NCI-H82 (cell line): ENCODE measurements at places on chromosomes 7 and 10.
A peak's percentile ranks its signal among the peaks of the same experiment; 100 is the strongest.

DNA sequence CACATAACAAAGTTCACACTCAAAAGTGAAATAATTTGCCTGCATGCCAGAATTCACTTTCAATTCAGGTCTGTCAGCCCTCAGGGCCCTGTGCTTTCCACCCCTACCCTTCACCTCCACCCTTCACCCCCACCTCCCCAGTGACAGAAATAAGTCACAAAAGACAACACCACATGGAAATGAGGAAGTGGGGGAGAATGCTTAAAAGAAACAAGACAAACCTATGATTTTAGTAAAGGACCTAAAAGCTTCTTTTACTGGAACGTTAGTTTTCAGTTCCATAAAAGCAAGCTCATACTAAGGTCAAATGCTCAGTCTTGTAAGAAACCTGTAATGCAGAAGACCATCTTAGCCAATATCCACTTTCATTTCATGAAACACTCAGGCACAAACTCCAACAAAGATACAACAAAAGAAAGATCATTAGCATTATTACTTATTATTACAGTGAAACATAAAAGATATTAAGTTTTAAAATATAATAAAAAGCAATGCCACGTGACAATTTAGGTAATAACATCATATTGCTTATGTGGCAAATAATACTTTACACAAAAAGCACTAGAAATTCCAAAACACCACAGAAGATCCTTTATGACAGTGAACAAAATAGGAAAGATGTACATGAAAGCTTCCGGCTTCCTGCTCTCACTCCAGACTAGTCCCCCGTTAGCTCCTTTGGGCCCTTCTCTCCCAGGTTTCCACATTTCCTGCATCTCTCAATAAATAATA lies 112.1 kb downstream of the LMBR1 start:
- no peak for DNase-seq

- no peak for DNase-seq
These were observed 82.0 kb upstream of the LRRC18 start for GRCh38 chr10:49021685-49022084.

DNA sequence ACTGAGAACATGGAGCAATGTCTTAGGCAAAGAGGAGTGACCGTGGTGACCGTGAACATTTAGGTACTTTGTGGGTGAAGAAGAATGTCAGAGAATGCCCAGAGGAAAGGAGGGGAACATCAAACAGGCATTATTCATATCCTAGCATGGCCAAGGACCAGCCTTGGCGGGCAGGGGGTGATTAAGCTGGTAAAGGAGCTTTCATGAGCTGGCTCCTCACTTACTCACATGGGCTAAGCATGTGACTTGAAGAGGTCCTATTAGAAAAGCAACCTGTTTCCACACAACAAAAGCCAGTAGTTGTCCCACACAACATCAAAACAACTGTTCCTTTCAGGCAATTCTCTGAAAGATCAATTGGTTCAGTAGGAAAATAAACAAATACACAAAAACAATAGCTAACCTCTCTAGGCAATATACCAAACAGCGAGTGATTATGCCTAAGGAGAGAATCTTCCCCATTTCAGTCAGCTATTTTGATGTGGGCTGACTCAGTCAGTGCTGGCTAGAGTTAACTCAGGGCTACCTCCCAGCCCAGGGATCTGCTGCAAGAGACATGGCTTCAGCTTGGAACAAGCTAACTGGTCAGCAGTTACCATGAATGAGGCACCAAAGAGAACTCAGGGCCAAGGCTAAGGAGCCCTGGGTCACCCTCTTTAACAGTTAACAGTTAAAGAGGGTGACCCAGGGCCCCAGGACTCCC lies 283.5 kb downstream of the ARHGAP12 start:
- DNase-seq = no peak

DNA sequence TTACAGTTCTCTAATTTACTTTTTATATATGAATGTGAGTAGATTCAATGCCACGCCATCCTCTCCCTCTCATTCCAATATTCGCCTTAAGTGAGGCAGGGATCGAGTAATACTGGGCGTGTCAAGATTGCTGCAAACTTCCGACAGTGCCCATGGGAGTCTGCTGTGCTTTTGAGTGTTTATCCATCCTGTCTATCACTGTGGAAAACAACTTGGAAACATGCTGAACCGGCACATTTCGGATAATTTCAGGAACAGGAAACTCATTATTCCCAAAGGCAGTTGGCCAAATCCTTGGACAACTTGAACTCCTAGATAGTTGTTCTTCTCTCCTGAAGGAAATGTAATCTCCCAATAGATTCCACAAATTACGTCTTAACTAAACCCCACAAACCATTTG lies 28.5 kb downstream of the PIP4K2A start:
- no peak for DNase-seq

DNA sequence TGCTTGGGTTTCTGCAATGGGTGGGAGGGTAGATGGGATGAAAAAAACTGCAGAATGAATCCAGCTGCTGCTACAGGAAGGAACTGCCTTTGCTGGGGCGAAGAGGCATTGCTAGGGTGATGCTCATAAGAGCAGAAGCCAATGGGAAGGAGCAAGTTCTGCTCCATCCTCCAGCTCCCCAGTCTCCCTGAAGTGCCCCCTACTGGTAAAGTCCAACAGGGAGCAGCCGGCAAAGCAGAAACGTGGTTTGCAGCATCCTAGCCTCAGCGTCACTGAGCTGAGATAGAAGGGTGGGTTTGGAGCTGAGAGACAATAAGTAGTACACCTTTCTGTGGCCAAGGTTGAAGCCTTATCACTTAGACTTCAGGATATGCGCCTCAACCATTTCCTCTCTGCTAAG lies 220.5 kb downstream of the CCSER2 start:
- DNase-seq = peak; percentile 25

GRCh38 chr10:34161777-34162370 lies 653.2 kb downstream of the PARD3 start:
- no peak for DNase-seq

DNA sequence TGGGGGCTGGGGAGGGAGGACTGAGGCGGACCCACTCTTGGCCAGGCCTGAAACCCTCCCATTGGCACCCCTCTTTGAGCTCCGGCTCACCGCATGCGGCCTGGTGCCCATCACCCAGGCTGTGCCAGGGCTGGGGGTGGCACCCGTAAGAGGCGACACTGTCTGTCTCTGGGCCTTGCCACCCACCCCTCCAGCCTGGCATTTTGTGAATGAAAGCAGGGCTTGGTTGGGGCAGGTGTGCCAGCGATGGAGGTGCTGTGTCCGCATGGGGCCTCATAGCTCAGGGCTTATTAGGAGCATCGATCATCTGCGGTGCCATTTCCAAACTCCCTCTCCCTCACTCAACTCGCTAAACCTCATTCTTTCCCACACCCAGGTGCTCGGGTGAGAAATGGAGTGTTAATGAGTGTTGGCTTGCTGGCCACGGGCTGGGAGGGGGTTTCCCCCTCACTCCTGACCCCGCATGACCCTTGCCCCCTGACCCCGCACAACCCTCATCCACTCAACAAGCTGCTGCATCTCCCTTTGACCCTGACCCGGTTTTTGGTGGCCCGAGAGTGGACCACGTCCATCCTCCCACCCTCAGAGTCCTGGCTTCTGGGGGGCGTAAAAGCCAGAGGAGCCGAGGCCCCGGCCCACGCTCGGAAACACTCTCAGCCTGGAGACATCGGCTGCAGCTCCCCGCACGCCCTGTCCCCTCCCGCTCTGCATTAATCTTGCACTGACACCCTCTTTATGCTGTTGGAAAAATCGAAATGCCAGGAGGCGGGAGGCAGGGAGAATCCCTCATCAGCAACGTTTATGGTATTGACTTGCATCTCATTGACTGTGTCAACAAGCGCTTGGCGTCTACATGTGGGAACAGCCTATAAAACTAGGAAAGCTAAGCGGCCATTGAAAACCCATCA lies 161.2 kb downstream of the DNAJB6 start:
- no peak for DNase-seq

- no peak for DNase-seq
These were observed 689.0 kb downstream of the REEP3 start for GRCh38 chr10:64210211-64210610.

DNA sequence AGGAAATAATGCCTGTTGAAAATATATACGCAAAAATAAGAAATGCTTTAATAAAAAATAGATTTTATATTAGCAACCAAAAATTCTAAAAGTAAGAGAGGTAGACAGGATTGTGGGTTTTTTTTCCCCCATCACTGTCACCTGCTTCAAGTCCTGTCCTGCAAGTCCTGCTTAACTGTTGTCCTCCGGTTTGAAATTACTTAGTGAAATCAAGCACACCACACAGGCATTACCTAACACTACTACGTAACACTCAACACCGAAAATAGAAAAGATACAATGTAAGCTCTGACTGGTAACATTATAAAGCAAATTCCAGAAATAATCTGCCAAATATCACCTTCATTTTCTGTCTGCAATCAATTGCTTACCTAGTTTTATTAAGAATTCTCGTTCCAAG lies 90.9 kb downstream of the UPF2 start:
- DNase-seq = no peak

GRCh38 chr7:95690367-95690947 lies 81.9 kb upstream of the DYNC1I1 start:
- DNase-seq = peak; percentile 81

GRCh38 chr7:73718438-73718881 lies 1.0 kb downstream of the STX1A start:
- no peak for DNase-seq

DNA sequence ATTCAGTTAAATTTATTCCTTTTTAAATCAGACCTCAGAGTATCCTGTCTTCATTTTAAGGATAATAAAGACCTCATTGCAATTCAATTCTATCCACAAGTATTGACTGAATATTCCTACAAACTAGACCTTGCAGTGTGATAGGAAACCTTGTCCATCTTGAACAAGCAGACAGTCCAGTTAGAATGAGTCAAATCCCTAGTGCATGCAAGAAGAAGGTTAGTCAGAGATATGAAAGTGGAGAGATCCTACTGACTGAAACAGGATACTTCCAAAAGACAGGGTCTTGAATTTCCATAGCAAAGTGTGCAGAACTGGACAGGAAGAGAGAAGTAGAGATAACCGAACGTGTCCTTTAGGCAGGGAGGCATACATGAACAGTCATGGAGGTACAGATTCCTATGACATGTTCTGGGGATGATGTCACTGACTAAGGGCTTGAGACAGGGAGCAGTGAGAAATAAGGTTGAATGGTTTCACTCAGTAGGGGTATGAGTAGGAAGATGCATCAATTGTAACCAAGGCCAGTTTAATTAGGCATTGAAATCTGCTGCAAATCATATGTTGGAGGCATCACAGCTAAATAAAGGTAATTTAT lies 45.2 kb downstream of the PPP1R3A start:
- DNase-seq = no peak

DNA sequence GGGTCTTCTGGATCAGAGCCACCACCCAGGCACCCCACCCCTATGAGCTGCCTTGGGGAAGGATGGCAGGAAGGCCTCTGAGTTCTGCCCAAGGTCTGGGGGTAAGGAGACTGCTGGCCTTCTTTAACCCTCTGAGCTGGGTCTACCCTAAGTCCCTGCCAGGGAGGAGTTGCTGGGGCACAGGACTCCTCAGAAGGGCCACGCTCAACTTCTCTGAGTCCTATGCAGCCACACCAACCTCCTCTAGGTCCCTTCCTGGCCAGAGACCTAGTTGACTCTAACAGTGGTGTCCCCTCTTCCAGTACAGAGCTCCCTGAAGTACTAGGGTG lies 2.6 kb upstream of the NEURL1 start:
- no peak for DNase-seq

GRCh38 chr10:89836840-89837164 lies 135.4 kb downstream of the KIF20B start:
- no peak for DNase-seq

DNA sequence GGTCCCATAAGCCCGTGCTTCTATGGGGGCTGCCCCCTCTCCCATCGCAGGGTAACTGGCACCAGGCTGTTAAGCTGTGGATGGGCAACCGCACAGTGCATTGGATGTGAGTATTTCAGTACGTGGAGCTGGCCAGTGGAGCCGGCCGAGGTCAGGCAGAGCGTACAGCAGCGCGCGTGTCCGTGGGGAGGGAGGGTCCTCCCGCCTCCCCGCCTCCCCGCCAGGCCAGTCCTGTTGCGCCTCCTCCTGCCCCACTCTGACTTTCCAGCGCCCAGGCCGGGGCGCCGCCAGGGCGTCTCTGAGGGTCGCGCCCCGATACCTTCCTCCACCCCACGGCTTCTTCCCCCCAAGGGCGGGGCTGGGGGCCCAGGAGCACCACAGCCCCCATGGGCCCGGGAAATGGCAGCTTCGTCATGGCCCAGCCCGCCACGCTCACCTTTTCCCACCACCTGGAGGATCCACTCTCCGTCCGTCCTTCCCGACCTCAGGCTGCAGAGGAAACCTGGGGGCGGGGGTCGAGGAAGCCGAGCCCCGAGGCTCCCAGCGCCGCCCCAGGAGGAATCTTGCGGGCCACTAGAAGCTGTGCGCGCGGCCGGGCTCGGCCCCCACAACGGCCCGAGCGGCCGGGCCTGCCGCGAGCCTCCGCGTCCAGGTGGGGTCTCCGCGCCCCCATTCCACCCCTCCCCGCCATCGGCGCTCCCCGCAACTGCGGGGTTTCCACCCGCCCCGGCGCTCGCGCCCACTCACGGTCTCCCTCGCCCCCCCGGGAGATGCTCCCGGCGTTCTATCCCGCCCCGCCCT lies 831 bp upstream of the PFKP start:
- DNase-seq = no peak

DNA sequence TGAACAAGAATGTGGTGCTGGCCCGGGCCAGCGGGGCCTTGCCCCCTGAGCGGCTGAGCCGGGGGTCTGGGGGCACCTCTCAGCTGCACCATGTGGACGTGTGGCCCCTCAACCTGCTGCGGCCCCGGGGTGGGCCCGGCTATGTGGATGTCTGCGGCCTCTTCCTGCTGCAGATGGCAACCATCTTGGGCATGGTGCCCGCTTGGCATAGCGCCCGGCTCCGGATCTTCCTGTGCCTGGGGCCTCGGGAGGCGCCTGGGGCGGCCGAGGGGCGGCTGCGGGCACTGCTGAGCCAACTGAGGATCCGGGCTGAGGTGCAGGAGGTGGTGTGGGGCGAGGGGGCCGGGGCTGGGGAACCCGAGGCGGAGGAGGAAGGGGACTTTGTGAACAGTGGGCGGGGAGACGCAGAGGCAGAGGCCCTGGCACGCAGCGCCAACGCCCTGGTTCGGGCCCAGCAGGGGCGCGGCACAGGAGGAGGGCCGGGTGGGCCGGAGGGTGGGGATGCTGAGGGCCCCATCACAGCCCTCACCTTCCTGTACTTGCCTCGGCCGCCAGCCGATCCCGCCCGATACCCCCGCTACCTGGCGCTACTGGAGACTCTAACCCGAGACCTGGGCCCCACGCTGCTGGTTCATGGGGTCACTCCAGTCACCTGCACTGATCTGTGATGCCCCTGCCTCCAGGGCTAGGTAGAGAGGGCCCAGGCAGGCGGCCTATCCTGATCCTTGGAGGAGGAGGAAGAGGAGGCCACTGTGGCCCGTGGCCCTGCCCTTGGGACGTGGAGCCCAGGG lies 1.1 kb upstream of the TRIP6 start:
- no peak for DNase-seq

DNA sequence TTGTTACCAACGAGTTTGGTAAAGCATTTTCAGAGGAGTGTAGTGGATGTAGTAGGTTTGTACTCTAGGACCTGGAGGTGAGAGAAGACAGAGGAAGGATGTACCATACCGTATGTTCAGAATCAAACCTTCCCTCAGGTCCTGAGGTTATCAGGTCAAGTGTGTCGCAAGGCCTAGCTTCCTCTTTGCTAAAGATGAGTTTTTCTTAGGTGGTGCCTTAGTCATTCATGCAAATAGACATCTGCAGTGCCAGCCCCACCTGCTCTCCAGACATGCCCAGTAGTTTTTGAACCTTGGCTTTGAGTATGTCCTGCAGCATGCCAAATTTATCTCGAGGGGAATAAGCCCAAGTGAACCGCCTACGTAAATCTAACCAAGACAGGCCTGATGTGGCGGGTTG lies 71.3 kb downstream of the HDAC9 start:
- no peak for DNase-seq
